ENCODE measurements at places on chromosomes 4 and X.

GRCh38 chrX:19772822-19773628 lies 114.4 kb downstream of the SH3KBP1 start:
- DNase-seq, result no peak

DNA sequence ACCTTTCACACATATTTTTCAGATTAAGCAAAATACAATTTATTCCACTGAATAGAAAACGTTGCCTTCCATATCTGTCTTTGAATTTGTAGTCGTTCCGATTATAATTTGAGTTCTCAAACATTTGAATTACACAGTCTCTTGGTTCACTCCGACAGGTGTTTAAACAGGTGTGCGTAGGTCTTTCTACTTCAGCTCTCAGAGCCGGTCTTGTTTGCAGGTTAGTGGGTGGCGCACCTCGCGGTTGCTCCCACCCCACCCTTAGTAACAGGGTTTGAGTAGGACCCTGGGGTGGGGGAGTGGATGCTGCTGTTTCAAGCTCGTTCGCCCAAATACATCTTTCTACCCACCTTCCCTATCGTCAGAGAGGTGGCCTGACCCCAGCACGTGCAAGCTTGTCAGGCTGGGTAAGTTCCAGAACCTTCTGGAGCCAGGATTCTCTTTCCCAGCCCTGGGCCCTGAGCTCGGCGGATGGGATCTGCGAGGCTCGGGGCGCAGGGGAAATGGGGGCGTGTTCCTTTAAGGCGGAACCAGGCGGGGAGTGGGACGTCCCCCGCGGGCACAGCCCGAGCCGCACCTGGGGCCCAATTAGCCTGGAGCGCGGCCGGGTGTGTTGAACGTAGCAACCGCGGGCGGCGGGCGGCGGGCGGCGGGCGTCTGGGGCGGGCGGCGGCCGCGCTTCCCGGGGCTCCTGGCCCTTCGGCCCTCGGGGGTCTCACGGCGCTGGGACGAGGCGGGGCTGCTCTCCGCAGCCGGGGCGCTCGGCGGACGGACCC lies at the start of gene FAM149A:
Gene FAM149A, plus strand, starts transcription at position 591 of the 776 bp plus-strand sequence.
- peak; percentile 24 for DNase-seq

DNA sequence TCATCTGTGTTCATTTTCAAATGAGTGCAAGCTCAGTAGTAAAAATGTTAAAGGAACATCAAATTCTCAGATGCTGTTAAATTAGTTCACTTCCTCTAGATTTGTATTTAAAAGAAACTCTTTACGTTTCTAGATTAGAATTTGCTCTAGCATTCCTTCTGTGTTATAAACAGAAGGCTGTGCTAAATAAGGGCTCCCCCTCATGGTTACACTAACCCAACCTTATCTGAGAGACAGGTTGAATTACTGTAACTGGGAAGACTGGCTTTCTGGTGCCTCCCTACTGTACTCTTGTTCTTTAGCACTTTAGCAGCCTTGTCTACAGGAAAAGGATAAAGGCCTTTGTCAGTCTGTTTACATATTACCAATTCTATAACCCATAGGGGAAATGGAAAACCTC lies 56.8 kb downstream of the RXFP1 start:
- DNase-seq, result no peak

DNA sequence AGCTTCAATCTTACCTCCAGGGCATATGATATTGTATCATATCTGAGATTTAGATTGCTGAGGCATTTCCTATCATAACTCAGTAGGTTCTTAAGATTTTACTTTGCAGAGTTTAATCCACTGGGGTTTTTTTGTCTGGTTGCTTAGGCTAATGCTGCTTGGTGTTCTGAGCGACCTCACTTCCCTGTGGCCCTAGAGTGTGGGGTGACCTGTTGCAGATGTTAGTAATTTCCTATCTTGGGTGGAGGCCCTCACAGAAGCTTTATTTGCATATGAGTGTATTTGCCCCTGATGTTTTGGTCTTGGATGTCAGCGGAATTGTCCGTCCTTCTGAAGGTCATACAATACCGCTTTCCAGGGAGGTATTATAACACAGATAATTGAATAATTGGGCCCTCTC lies 137.1 kb downstream of the NDST3 start:
- no peak for DNase-seq

DNA sequence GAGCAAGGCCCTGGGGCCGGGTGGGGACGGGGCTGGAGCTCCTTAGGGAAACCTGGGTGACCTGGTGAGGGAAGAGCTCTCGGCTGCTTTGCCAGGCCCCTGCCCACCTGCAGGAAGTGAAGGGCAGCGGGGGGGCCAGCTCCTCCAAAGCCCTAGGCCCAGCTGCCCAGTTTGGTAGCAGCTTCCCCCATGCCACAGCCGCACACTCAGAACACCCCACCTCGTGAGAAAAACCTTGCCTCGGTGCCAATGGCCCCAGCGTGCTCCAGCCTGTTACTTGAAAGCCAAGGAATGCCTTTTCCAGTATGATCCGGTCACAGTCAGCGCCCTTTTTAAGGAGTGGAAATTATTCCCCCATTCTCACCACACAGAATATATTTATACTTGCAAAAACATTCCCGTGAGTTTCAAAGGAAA lies 38.3 kb downstream of the ACOX3 start:
- no peak for DNase-seq

- DNase-seq, result no peak
Measured at GRCh38 chr4:165351359-165352130, 24.1 kb downstream of the MSMO1 start.

DNA sequence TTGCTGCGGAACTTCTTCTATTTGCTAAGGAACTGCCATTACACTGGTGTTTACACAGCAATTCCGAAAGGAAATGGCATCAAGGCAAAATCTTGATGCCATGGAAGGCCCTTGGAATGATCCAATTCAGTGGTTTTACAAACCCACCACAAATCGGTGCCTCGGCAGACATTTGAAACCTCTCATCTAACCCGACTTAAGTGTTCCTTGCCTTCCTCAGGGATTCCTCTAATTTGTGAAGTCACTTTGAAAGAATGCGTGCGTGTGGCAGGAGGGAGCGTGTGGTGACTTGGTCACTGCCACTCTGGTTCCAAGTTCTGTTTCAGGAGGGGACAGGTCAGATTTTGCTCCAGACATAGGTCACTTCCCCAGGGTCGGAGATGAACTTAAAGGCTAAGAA lies 4.8 kb downstream of the NOP14 start:
- DNase-seq, result no peak

DNA sequence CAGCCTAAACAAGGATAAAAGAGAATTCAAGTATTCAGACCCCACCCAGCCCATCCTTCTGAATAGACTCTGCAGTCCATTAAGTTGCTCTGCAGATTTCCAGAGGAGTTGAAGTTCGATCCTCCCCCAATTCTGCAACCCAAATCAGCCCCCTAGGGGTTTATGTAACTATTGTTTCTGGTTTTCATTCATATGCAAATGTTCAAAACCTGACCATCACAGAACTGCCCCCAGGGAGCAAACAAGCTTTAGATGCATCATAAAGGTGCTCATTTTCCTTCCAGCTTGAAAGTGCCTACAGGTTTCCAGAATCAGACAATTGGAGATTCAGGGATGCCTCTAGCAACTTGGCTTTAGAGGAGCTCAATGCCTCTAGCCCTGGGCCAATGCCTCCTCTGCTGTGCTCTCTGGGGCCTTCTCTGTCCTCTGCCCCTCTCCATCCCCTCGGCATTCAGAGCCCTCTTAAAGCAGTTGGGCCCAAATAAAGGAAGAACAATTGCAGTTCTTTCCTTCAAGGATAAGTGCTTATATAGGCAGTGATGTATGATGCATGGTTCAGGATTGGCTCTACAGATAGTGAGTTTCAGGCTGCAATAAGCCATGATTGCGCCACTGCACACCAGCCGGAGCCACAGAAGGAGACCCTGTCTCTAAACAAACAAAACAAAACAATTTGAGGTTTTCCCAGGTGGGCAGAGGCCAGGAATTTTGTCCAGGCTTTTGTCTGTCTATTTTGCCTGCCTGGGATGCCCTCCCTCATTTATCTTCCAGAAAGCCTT lies 23.5 kb upstream of the SPINK2 start:
- no peak for DNase-seq

All from activated T-helper 1 cell treated with anti-CD3 and anti-CD28 coated beads, Interleukin-2, amount 50 U/mL, for 16 hours (primary cell).